ENCODE measurements at places on chromosomes 2 and 18.

DNA sequence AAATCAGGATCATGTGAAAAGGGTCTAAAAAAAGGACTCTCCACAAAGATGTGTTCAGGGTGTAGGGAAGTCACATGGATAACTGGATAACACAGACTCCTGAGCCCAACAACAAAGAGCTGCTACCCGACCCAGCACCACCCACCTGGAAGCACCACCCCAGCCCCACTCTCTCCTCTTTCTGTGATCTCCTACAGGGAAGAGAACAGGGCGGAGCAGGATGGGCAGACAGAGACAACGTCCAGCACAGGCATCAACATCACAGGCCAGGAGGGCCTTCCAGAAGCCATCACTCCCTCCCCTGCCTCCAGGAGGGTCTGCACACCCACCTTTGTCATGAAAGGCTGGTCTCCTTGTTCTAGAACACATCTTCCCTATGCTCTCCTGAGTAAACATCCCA, 1.3 kb upstream of the CIB4 start:
- no peak for DNase-seq

GRCh38 chr2:26274058-26274613, 29.4 kb downstream of the HADHB start:
- peak; percentile 39 for DNase-seq

DNA sequence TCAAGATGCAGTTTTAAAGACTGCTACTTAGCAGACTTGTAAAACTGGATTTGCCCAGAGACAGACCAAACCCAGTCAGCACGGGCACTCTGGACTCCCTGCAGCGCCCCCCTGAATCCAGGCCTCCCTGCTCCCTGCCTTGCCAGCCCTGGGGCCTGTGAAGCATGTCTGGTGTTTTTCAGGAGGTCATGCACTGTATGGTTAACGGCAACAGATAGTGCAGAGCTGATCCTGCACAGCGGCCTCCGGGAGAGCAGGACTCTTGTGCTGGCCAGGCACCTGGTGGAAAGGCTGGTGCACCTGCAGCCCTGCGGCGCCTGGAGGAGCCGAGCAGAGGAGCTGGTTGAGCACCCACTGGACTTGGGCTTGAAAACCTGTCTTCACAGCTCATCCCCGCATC, 30.4 kb downstream of the HDAC4 start:
- no peak for DNase-seq

- DNase-seq: peak; percentile 70
Measured at GRCh38 chr2:236731767-236732580, 162.3 kb downstream of the ACKR3 start.

DNA sequence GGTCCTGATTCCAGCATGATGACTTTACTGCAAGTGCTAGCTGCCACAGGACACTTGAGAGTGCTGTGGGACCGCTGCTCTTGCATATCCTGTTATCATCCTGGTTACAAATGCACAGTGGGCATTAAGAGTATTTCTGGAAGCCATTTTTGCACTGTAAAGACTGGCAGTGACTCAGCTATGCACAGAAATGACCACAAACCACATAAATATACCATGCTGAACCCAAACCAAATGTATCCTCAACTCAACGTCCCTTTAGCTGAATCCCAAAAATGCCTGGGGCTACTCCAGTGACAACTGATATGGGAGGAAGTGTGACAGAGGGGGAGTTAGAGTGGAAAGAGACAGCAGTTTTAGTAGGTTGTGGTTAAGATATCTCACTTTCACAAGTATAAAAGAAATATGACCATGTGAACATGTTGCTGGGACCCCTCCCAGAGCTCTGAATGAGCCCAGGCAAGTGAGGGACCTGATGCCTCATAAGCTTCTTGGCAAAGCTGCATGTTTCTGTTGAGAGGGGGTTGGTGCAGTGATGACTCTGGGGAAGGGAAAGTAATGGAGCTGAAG, 37.3 kb downstream of the RHBDD1 start:
- DNase-seq: no peak

GRCh38 chr2:127740665-127741288, 39.5 kb downstream of the SFT2D3 start:
- DNase-seq: no peak

DNA sequence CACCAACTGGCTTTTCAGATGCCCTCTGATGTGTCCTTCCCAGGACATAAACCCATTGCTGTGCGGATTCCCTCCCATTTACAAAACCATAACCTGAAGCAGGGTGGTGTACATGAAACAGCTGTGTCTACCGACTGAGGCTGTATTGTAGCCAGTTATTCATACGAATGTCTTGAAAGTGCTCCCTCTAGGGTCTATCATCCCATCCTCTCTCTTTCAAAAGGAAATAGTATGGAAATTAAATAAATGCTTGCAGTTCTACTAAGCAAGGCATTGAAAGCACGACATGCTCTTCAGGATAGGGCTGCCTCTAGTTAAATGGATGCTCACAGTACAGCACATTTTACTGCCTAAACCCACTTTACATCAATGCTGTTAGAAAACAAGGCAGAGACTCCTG, 112.2 kb upstream of the PXDN start:
- no peak for DNase-seq

GRCh38 chr2:220539481-220539880, 912.1 kb downstream of the SLC4A3 start:
- no peak for DNase-seq

GRCh38 chr2:236998236-236998635, 87.5 kb upstream of the COPS8 start:
- no peak for DNase-seq

- no peak for DNase-seq
Measured at GRCh38 chr2:95279435-95280035, 5.3 kb downstream of the PROM2 start.

- DNase-seq: no peak
Measured at GRCh38 chr2:216170076-216170763, 61.1 kb downstream of the XRCC5 start.

DNA sequence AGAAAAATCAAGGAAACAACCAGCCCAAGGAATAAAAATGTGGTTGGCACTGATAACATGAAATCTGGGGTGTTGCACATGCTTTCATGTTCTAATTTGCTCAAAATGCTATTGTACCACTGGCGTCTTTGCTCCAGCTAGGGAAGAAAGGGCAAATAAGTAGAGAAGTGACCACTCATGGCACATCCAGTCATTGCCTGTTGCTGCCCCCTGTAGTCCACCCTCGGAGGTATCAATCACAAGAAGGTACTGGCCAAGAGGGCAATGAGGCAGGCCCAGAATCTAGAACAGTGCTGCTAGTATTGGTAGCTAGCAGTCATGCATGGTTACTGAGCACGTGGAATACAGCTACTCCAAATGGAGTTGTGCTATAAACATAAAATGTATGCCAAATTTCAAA, 213.4 kb downstream of the CDCA7 start:
- DNase-seq: no peak

GRCh38 chr2:119782308-119783027, 22.7 kb downstream of the PTPN4 start:
- DNase-seq: no peak

DNA sequence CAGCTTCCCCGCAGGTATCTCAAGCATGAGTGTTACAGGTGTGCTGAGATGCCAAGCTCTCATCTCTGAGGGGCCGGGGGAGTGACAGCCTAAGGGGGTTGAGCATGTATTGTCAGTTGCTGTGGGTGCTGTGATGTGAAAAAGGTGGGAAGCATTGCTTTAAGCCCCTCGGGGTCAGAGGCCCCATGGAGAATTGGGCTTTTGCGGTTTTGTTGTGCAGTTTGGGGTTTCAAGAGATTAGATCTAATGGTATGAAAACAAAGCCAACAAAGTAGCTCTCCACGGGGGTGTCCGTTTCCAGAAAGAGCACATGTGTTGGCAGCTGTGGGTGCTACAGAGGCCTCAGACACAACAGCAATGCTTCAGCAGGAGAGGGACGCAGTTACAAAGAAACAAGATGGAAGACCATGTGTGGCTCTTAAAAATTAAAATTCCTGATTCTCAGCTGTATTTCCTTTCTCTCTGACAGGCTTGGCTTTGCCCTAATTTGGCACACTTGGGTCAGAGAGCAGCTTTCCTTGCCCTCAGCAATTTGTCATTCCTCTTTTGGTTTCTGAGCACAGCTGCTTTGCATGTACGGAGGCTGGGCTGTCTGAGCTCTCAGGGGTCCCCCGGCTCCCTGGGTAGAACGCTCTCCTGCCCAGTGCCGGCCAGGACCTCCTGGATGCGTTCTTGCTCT, 69.9 kb downstream of the TMEM247 start:
- DNase-seq: no peak

- DNase-seq: no peak
Measured at GRCh38 chr2:88060907-88061275, 5.3 kb upstream of the KRCC1 start.

- DNase-seq: no peak
Measured at GRCh38 chr2:211035548-211036185, 479.3 kb downstream of the CPS1 start.

DNA sequence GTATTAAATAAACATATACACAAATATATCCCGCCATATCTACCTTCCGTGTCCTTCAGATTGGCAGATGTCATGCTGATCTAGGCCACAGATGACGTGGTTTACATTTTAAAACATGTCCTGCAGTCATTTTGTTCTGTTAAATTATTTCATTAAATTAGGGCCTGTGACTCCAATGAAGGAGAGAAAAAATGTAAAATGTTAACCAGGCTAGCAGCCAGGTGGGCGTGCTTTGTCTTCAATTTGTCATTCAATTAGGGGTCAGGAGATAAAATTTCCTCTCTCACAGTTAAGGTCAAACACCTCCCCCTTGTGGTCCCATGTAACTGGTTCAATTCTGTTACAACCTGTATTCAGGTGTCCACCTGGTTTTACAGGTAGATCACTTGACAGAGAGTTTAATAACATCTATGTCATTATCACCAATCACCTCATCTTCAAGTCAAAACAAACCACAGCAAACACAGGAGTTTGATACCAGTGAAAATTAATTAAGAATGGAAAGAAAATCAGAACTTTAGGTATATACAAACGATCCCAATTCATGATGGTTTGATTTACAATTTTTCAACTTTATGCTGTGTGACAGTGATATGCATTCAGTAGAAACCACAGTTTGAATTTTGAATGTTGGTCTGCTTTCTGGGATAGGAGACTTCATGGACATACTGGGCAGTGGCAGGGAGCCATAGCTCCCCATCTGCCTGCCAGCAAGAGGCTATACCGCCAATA, 339.4 kb downstream of the CMPK2 start:
- DNase-seq: no peak

- DNase-seq: no peak
Measured at GRCh38 chr18:12803069-12803936, 80.7 kb downstream of the PTPN2 start.

GRCh38 chr2:223469270-223470046, 132.7 kb downstream of the SCG2 start:
- DNase-seq: no peak

- DNase-seq: no peak
Measured at GRCh38 chr18:21100146-21100545, 11.5 kb downstream of the ROCK1 start.

GRCh38 chr2:4269885-4270284, 566.5 kb downstream of the DCDC2C start:
- DNase-seq: no peak

DNA sequence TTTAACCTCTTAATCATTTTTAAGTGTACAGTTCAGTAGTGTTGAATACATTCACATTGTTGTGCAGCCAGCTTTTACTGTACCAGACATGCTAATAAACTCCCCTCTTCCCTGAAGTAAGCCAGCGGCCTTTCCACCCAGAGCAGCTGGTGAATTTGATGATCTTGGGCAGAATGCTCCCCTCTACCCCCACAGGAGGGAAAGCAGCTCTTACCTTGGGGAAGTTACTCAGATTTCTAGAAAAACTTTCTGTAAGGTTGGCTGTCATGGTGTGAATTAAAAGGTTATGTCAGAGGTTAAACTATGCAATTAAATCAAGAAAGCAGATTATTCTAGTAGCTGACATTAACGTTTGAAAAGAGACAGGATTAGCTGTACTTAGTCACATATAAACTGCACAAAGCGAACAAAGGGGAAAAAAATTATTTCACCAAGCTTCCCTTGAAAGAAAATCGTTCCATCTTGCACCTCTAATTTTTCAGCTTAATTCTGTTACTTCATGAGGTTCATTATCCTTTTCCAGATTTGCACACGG, 398.5 kb upstream of the NRP2 start:
- no peak for DNase-seq

DNA sequence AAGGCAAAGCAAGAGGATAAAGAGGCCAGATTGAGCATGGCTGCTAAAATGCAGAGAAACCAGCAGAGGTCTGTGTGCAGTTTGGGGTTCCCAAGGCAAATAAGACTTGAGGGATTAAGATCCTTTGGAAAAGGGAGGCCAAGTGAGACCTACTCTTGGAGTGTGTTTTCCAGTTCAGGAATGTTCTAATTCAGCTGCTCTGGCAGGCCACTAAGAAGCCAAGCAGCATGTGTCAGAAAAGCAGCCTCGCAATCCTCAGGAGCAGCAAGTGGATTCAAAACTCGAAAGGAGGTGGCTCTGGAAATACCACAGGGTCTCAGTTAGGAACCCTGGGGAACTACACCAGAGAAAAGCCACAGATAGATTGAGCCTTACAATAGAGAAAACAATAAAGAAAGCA, 569.2 kb downstream of the METTL4 start:
- DNase-seq: no peak

GRCh38 chr2:152395103-152395502, 60.1 kb downstream of the FMNL2 start:
- DNase-seq: no peak

GRCh38 chr2:237012577-237013267, 73.0 kb upstream of the COPS8 start:
- DNase-seq: no peak

GRCh38 chr2:229314117-229314516, 43.0 kb upstream of the PID1 start:
- no peak for DNase-seq

- no peak for DNase-seq
Measured at GRCh38 chr18:9520666-9521065, 45.4 kb downstream of the RALBP1 start.

GRCh38 chr2:173739006-173739405, 226.2 kb downstream of the SP3 start:
- no peak for DNase-seq

DNA sequence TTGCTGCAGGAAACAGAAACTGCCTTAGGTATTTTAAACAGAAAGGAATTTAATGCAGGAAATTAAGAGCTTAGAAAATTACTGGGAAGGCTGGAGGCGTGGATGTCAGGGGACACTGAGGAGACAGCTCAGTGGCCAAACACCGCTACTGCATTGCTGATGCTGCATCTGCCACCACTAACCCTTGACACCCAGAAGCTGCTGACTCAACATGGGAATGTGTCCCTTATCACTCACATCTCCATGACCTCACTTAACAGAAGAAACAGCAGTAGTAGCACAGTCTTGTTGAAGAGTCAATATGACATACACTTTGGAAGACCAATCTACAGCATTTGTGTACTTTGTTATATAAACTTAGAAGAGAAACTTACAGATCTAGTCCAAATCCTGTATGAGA, 906.1 kb downstream of the SLC4A3 start:
- no peak for DNase-seq

All from ovary (tissue), 10 donors.